Activated CD4-positive, alpha-beta memory T cell treated with anti-CD3 and anti-CD28 coated beads for 36 hours (primary cell): ENCODE measurements at places on chromosomes 3 and 15. TPM values are rescaled to one million over a fixed set of nuclear protein-coding genes. Genes with fewer than 3 reads are reported as not detected.

GRCh38 chr3:197183582-197183981 lies 114.8 kb downstream of the DLG1 start:
- DNase-seq, result no peak

- no peak for DNase-seq
These were observed 117.2 kb upstream of the LRIG1 start for GRCh38 chr3:66618066-66618465.

DNA sequence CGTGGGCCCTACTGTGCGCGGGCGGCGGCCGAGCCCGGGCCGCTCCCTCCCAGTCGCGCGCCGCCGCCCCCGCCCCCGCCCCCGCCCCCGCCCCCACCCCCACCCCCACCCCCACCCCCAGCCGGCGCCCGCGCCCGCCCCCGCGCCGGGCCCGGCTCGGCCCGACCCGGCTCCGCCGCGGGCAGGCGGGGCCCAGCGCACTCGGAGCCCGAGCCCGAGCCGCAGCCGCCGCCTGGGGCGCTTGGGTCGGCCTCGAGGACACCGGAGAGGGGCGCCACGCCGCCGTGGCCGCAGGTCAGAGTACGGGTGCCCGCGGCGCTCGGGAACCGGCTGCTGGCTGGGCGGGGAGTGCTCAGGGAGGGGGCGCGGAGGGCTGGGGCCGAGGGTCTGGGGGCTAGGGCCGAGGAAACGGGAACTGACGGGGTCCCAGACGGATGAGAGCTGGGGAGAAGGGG lies 1.1 kb upstream of the PPARG start:
- DNase-seq, result peak; percentile 19

DNA sequence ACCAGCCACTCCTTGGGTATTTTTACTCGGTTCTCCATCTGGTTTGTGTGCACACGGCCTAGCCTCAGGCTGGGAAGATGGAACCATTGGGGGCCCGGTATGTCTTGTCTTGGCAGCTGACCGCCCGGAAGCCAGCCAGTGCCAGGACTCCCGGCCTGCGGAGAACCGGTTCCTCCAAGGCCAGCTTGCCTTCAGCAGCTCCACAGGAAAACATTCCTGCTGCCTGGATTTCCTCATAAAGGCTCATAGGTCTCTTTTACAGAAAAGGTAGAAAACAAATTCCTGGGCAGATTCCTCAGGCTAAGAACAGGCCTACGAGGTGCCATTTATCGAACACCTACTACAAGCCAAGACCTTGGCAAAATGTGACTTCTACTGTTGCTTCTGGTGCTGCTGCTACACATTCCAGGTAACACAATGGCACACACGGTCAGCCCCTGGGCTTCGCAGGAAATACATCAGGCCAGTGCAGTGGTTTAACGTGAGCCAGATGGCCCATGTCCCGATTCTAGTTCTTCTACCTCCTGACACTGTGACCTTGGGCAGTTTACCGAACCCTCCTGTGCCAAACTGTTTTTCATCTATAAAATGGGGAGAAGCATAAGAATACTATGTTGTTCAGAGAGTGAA lies 141.8 kb downstream of the OPA1 start:
- DNase-seq, result no peak

GRCh38 chr3:61078048-61078752 lies 173.1 kb downstream of the FHIT start:
- no peak for DNase-seq

- DNase-seq, result no peak
These were observed 43.4 kb upstream of the SLC6A1 start for GRCh38 chr3:10949197-10949596.

DNA sequence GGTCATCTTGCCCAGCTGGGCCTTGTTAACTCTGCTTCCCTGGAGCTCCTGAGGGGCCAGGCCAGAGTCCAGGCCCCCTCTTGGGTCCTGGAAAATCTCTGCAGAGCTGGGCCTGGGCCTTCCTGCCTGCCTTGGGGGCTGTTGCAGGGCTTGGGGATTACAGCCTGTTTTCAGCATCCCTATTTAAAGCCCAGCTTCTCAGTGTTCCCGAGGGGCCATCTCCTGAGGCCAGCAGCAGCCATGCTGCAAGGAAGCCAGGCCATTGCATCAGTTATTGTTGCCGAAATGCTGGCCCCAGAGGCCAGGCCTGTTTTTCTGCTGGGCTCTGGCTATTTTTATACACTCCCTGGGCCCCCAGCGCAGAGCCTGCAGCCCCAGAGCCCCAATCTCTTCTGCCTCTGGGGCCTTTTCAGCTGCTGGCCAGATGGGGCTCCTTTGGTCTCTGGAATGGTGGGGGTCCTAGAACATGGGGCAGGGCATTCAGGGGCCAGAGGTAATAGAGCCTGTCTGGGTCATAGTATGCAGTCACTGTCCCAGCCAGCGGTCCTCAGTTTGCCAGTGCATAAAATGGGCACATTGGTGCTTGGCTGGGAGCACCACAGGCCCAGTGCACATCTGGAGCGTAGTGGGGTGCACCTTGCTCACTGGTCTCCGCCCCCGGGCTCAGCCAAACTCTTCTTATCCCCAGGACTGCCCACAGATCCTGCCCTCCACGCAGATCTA lies 28.5 kb downstream of the PLXNA1 start:
- no peak for DNase-seq

The POLQ gene
- total RNA-seq, result 25.1 TPM

The ZNF620 gene
- 2.9 TPM for total RNA-seq

The KCNMB3 gene
- 0.17 TPM for total RNA-seq

The KLF13 gene
- total RNA-seq, result 134 TPM

The TMEM207 gene
- not detected for total RNA-seq

The DZIP1L gene
- not detected for total RNA-seq

The C3orf62 gene
- 2.8 TPM for total RNA-seq

The SH3GL3 gene
- total RNA-seq, result not detected

The PTH1R gene
- not detected for total RNA-seq
